ENCODE measurements at places on chromosomes 5 and 9.

- DNase-seq = no peak
Measured at GRCh38 chr9:3308609-3309008, 217.2 kb downstream of the RFX3 start.

- no peak for DNase-seq
Measured at GRCh38 chr5:1750469-1750868, 49.2 kb downstream of the MRPL36 start.

DNA sequence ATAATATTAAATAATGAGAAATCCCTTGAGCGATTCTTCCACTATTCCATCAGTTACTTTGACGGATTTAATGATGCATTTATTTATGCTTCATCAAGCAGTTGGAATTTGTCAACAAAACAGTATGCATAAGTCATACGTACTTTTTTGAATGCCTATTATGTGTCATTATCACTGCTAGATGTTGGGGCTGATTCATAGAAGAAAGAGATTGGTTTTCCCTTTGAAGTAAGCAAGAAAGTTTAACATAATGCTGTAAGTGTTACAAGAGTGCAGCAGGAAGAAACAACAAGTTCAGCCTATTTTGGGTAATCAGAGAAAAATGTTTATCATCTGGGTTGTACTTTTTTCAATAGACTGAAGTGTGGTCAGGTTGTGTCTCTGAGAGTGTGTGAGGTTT lies 121.2 kb upstream of the RANBP3L start:
- DNase-seq = peak; percentile 45

DNA sequence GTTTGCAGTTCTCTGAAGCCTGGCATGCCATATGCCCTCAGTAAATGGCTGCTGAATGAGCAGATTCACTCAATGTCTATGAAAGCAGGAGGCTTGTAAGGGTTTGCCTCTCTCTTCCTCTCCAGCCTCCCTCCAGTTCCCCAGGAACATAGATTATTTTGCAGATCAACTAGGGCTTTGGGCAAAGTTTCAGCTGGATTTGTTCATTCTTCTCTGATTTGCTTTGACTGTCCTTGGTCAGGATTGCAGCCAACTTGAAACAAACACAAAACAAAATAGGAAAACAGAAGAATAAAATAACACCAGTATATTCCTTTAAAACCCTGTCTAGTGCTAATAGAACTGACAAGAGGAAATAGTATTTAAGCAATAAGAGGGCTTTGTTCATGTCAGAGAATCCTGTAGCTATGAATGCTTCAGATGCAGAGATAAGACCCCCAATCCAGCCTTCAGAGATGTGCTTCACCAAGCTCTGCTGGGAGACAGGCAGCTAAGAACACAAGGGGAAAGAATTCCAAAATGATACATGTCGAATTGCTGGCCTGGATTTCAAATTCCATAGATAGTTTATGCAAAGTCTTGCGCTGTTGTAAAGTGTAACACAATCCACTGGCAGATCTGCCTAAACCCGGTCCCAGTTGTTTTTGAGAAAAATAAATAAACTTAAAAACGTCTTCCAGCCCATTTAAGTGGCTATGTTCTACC lies 174.3 kb downstream of the PAPPA start:
- no peak for DNase-seq

DNA sequence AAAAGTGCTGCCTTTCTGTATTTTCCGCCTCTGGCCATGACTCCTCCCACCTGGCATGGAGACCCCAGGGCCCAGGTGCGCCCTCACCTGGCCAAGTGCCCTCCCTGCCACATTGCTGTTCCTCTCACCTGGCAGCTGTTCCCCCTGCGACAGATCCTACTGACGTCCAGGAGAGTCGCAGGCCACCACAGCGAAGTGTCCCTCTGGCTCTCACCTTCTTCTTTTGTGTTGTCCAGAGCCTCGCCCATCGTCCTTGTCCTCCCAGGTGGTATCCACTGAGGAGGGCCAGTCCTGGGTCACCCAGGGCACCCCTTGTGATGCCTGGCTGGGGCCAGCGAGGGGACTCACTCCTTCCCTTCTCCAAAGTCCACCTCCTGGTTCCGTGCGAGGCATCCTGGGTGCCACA lies 2.6 kb downstream of the NKD2 start:
- peak; percentile 26 for DNase-seq

DNA sequence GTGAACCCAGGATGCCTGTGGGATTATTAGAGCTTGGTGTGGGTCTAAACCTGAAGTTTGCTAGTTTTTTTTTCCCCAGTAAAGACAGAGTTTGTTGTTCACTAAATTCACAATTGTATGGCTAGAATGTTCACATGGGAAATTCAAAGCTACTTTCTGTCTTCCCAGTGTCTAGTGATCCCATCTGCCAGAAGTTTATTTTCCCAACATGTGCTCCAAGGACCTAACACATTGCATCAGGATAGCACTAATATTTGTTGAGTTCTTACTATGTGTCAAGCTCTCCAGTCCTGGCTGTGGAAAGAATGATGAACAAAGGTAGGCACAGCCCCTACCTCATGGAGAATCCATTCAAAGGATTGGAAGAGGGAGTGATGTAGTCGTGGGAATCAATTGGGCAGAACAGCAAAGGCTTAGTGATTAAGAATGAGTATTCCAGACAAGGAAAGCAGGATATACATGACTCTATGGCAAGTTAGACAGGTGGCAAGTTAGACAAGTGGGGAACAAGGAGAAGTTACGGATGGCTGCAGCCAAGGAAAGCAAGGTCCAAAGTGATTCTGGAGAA lies 521.5 kb upstream of the WWC1 start:
- no peak for DNase-seq

- no peak for DNase-seq
Measured at GRCh38 chr9:16884373-16884772, 13.9 kb upstream of the BNC2 start.

DNA sequence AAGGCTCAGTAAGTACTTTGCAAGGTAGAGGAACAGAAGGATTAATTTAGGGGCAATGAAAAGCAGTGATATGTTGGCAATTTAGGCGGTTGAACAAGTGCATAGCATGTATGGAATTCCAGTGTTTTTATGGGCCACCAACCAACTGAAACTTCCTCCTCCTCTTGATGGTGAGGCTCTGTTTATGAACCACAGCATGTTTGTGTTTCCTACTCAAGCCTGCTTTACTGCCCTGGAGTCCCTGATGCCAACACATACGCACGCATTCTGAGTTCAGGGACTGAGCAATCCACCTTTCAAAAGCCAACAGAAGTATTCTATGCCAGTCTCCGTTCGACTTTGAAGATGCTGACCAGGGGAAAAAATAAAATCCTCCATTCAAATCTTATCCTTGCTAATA lies 417.5 kb downstream of the EFNA5 start:
- DNase-seq = no peak

DNA sequence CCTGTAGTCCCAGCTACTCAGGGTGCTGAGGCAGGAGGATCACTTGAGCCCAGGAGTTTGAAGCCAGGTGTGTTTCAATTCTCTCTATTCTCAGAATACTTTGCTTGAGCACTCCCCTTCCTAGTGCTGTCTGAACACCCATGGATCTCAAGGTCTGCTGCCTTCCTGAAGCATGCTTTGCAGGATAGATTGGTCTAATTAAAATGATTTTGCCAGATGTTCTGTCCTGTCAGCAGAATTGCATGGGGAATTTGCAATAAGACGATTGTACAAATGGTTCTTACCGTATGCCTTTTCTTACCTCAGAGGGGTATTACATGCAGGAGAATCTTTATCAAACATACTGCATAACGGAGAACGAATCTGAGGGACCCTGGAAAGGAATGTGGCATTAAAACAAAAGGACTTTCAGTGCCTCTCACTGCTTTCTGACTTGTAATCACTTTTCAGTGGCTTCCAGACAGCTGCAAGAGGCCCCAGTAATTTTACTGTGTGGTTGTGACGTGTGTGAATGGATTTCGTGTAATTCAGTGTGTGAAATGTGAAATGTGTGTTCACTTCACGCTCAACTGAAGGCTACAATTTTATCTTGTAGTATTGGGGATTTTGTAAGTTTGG lies 587.2 kb upstream of the SEMA6A start:
- DNase-seq = no peak

- no peak for DNase-seq
Measured at GRCh38 chr5:14097998-14098471, 45.1 kb upstream of the TRIO start.

Measured in LoVo (cell line).